ENCODE measurements at places on chromosomes 11 and 22. TPM values are rescaled to one million over a fixed set of nuclear protein-coding genes. Genes with fewer than 3 reads are reported as not detected.

Gene PDE3B
- total RNA-seq = 222 TPM

DNA sequence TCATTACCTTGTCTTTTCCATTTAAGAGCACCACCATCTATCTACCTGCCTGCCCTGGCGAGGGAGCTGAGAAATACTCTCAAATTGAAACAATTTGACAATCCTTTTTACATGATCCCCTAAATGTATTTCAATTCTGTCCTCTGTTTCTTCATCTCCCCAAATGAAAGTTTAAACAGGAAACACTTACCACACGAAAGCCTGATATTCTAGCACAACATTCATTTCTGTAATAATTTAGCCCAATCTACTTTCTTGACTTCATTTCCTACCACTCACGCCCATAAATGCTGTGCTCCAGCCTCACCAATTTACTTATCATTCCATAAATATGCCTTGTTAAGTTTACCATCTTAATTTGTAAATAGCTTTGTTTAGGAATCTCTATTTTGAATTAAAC lies 89.8 kb upstream of the MS4A8 start:
- DNase-seq = no peak

Gene ARHGAP42
- not detected for total RNA-seq

Gene HYLS1
- total RNA-seq = 8.1 TPM

Gene CDC42EP1
- not detected for total RNA-seq
